ENCODE measurements at places on chromosomes 2 and 18.

- DNase-seq, result no peak
Observed at GRCh38 chr2:77977471-77978063, 455.4 kb upstream of the LRRTM4 start.

DNA sequence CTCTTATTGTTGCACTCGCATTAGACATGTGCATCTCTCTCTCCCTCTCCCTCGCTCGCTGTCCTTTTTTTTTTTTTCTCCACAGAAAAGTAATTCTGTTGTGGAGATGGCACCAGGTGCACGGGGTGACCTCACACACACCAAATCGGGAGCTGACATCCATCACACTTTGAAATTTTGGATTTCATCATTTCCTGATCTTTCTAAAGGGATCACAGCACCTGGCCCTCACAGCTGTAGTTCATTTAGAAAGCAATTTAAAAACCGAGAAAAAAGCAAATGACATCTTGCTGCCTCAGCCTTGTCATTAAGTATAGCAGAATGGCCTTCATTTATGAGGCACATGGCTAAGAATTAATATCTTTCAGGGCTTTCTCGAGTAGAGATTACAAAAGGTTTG lies 717.2 kb downstream of the RNF144A start:
- DNase-seq, result peak; percentile 98

DNA sequence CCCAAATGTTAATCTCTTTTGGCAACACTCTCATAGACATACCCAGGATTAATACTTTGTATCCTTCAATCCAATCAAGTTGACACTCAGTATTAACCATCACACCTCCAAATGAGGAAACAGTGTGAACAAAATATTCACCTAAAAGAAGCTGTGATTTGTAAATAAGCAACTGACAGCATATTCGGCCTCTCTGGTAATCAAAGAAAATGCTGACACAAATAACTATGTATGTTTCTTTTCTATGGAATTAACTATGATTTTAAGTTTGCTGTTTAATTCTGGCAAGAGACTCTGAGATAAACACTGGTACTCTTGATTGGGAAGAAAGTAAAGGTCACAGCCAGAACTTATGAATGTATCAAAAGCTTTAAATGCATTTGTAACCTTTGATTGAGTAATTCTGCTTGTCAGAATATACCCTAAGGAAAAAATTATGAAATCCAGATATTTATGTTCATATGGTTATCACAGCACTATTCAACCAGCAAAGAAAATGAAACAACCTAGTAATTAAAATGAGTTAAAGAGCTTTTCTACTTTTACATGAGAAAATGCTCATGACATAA lies 3.6 kb upstream of the GYPC start:
- no peak for DNase-seq

GRCh38 chr18:22839340-22839821 lies 93.7 kb upstream of the RBBP8 start:
- no peak for DNase-seq

GRCh38 chr2:127844973-127845372 lies 13.0 kb downstream of the POLR2D start:
- no peak for DNase-seq

DNA sequence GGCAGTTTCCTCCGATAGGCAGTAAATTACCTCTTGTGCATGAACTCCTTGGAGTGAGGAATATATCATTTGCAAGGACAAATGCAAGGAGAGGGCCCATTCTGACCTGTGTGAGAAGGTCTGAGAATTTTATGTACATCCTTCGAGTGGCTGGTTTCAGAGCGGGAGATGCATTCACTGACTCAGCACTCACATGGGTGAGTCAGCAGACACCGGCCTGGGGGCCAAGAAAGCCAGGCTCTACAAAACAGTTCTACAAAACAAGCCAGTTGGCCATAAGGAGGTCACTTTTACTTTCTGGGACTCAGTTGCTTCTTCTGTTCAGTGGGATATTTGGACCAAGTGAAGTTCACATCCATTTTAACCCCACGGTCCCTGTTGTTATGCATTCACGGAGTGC lies 35.3 kb downstream of the CYP26B1 start:
- DNase-seq, result no peak

GRCh38 chr18:40769786-40770185 lies 1185.2 kb upstream of the PIK3C3 start:
- no peak for DNase-seq

DNA sequence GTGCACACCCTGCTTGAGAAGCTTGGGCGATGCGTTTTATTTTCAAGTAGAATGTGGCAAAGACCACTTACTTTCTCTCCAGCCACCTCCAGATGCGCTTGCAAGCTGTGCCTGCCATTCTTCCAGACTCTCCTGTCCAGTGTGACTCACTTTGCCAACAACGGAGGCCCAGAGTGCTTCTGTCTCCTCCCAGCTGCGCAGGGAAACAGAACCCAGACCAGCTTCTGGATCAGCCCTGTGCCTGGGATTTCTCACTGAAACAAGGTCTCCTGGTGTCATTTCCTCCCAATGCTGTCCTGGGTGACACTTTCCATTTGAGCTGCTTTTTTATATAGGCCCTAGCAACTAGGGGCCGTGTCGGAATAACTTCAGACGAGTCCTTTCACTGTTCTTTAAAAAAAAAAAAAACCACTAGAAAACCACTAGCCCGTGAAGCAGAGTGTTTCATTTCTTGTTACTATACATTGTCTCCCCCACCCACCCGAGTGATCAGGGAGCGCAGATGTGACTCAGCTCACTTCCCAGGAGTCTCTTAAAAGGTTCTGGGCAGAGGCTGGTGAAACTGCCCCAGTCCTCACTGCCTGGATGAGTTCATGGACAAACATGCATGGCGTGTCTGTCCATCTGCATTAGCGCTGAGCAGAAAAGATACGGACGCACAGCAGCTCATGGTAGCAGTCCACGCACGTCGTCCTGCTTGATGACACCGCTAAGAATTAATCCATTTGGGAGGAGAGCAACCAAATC lies 25.3 kb upstream of the RPL31 start:
- no peak for DNase-seq

DNA sequence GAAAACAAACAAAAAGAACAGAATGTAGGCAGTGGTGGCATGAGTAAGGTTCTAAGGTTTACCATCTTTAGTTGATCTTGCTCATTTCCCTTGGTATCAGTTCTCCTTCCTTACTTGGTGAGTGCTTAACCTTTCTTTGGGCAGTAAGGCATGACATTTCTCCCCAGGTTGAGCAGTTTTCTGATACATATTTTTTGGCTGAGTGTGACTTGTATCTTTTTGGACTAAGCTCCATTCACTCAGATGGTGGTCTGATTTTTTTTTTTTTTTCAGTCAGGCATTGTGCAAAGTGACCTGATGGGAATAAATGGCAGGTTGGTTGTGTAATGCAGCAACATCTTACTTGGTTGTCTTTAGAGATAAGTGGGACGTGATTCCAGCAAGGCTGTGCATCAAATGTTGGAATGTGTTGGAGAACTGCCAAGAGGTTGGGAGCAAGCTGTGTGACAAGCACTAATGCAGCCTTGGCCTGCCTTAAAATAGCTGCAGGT lies 15.1 kb downstream of the SPTBN1 start:
- DNase-seq, result no peak

DNA sequence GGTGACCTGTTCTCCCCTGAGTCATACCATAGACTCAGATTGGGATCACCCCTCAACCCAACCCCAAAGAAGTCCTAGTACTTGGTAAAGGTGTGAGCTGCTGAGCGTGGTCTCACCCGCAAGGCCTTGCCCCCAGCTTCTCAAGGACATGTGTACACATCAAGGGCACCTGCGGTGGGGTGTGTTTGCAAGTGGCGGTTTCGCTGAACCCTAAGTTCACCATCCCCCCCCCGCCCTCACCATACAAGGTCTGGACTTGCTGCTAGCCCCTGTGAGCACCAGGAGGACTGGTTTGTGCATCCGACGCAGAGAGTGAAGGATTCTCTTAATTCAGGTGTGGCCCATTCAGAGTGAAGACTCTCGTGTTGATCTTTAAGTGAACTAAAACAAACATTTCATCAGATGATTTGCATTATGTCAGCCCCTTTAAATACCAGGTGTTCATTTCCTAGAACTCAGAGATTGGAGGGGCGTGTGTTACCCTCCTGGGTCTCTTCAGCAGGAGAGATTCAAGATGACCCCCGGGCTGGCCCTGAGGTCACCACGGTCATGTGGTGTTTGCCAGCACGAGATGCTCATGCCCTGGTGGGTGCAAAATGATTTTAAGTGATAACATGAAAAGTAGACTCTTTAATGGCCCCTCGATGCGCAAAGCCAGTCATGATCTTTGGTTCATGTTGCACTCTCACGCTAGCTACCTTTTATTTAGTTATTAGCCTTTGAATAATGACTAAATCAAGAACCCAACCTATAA lies 27.8 kb downstream of the MTERF4 start:
- no peak for DNase-seq

GRCh38 chr18:22424565-22424963 lies 6.8 kb upstream of the CTAGE1 start:
- no peak for DNase-seq

DNA sequence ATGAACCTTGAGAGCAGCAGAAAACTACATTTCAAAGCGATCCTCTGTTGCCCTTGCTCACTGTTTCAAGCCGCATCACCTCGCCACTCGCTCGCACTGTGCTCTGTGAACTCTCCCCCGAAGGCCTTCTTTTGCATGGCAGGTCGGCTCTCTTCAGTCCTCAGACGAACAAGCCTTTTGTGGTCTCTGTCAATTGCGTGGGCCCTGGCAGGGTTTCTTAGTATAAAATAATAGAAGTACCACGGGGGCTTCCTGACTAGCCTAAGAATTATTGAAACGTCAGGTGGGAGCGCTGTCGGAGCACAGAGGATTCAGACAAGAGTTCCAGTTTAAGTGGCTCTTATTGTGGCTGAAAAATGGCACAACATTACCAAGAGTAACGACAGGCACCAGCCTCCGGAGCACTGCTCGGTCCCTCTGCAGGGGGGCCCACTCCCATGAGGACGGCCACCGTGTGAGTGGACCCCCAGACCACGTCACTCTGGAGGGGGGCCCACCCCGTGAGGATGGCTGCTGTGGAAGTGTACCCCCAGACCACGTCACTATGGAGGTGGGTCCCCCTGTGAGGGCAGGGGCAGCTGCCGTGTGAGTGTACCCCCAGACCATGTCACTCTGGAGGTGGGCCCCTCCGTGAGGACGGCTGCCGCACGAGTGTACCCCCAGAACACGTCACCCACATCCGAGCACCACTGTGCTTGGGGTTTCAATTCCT lies 237.7 kb downstream of the HDAC4 start:
- DNase-seq, result no peak

DNA sequence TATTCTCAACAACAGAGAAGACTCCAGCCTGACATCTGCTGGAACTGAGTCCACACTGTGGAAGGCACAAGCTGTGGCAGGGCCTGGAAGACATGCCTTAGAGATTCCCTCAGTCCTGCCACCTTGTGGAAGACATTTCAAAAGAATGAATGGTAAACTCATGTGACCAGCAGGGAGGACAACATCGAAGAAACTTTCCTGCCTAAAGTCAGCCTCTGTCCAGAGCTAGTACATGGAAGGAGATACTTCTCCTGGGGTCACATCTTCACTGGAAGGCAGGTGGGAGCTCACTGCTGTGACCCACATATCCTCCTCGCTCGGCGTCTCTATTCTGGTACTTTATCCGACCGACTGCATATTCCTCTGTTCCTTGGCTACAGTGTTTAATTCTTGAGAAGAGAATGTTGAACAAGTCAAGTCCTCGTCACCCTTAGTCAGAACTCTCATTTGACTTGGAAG lies 59.5 kb downstream of the PUM2 start:
- no peak for DNase-seq

DNA sequence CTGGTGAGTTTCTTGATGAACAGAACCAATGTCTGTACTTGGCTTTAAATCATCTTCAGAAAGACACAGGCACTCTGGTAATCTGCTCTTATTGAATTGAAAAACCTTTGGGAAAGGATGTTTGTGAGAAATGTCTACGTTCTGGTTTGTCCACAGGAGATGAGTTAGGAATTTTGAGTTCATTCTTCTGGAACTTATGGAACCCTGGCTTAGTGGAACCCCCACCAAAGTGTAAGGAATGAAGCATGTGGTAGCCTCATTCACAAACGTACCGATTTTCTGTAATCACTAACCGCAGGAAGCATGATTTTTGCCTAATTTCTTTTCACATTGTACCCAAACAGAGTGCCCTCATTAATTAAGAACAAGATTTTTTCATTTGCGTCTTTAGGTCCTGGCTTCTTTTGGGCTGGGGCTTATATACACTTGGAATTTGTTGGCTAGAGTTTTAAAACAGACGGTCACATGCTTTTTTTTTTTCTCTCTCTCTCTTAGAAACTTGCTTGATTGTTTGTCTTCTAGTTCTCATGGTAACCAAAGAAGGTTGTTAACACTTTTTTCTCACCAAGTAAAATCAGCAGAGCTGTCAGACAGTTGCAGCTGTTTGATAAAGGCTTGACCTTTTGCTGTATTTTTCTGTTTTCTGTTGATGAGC lies 314.1 kb upstream of the THUMPD2 start:
- DNase-seq, result no peak

GRCh38 chr2:134782792-134783191 lies 55.6 kb upstream of the ACMSD start:
- no peak for DNase-seq
